HepG2 (cell line): ENCODE measurements at places on chromosomes 11 and 22. TPM values are rescaled to one million over a fixed set of nuclear protein-coding genes. Genes with fewer than 3 reads are reported as not detected.

GRCh38 chr11:63920126-63920938 lies 3.4 kb upstream of the RCOR2 start:
- peak overlapping the region; percentile 59 for H3K4me3 ChIP-seq
- H3K27ac ChIP-seq: peak overlapping the region; percentile 82
- DNase-seq: peak; percentile 60
- H3K27me3 ChIP-seq: peaks cover 4% of the 10 kb centered on the region; the same call in 1 of the 3 replicates
- H3K36me3 ChIP-seq: no peaks in the 10 kb centered on the region
- H3K4me1 ChIP-seq: peaks cover 48% of the 10 kb centered on the region

DNA sequence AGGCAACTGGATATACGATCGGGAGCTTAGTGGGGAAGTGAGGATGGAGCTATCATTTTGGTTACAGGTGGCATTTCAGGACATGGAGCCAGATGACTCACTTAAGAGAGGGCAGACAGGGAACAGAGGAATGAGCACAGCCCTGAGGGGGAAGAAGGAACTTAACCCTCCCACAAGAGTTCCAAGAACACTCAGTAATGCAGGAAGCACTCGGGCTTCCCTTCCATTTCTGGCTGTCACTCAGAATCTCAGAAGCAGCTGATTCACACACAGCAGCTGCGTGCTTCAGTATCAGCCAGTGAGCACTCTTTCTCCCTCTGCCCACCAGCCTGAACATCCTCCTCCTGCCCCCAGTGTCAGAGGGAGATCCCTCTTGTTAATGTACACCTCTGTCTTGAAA lies 34.8 kb downstream of the EFCAB6 start:
- DNase-seq: no peak
- no peaks in the 10 kb centered on the region for H3K36me3 ChIP-seq
- H3K4me1 ChIP-seq: no peaks in the 10 kb centered on the region
- H3K4me3 ChIP-seq: no peak overlapping the region
- no peak overlapping the region for H3K27ac ChIP-seq

GRCh38 chr11:42075180-42075579 lies 615.7 kb upstream of the LRRC4C start:
- no peaks in the 10 kb centered on the region for H3K27me3 ChIP-seq
- H3K4me3 ChIP-seq: no peak overlapping the region
- no peaks in the 10 kb centered on the region for H3K4me1 ChIP-seq

SCGB1C1 gene
- total RNA-seq: not detected in 2 replicates

- H3K4me1 ChIP-seq: no peaks in the 10 kb centered on the region
- H3K36me3 ChIP-seq: no peaks in the 10 kb centered on the region
- DNase-seq: no peak
- H3K4me3 ChIP-seq: no peak overlapping the region
- H3K27ac ChIP-seq: no peak overlapping the region
These were observed 130.8 kb downstream of the CEP164 start for GRCh38 chr11:117458275-117459122.

DNA sequence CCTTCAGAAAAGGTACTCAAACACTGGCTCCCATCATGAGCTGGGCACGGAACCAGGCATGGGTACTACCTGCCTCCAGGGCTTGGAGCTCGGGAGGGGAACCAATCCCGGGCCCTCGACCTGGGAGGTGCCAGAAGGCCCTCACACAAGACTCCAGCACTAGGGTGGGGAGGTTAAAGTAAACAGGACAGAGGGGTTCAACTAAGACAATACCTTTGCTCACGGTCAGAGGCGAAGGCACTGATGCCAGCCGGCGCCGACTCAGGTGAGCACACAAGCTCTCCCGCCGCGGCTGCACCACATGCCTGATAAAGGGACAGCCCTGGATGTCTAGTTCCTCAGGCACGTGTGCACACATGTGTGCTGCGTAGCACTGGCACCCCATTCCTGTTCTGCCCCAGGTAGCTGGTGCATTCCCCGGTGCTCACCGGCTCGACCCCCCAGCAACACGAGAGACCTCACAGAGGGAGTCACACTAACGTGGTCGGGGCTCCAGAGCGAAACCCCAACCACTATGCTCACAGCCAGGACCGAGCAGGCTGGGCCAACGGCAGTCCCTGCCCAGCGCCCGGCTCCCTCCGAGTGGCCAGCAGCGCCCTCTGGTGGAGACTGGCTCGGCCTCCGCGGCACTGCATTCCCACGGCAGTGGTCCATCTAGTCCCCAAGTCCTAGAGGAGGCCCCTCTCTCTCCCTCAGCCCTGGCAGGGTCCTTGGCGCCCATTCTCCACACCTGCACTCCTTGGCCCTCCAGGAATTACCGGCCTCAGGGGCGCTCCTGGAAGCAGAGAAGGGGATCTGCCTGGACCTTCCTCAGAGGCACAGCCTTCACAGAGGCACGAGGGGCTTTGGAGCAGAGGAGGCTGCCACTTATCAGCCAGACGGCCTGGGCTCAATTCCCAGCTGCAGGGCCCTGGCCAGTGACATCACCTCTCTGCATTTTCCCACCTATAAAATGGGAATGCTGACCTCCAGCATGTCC lies 28.8 kb upstream of the MOB2 start:
- no peaks in the 10 kb centered on the region for H3K4me1 ChIP-seq
- no peak overlapping the region for H3K27ac ChIP-seq
- DNase-seq: peak; percentile 23
- H3K4me3 ChIP-seq: no peak overlapping the region
- no peaks in the 10 kb centered on the region for H3K36me3 ChIP-seq

DNA sequence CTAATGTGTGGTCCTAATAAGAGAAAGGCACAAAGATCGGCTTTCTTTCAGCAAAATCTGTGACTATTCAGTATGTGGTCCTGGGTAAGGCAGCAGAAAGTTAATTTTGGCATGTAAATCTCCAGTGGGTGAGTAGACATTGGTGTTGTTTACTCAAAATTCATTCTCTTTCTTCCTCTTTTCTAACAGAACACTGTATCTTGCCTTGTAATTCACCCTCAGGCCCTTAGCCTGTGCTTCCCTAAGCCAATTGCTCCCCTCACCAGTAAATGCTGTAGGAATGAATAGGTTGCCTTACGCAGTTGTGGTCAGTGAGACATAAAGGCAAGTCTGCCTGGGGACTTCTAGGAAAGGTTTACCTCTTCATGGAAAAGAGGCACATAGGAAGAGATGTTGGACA lies 49.9 kb upstream of the PDE3B start:
- DNase-seq: no peak
- H3K27me3 ChIP-seq: no peaks in the 10 kb centered on the region

C11orf97 gene
- total RNA-seq: 0.35 TPM in 1 of 2 replicates, not detected in the other

DNA sequence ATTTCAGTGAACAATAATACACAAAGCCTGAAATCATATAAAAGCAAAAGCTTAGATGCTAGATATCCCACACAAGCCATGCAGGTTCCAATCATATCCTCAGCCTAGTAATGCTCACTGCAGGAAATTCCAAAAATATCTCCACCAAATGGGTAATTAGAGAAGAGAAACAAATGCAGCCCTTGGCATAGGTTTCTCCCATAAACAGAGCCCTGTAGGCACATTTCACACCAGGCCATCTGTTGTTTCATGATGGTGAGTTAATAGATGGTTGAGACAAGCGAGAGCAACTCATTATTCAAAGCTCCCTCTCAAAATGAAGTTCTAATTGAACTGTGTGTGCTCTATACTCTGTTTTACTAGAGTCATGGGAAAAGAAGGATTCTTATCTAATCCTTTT lies 154.6 kb upstream of the TRPC6 start:
- H3K4me1 ChIP-seq: no peaks in the 10 kb centered on the region
- no peak for DNase-seq
- H3K27ac ChIP-seq: no peak overlapping the region

CNTN5 gene
- total RNA-seq: not detected in 2 replicates

GRCh38 chr11:9095421-9095820 lies 4.0 kb upstream of the SCUBE2 start:
- H3K27me3 ChIP-seq: peaks cover 47% of the 10 kb centered on the region
- H3K4me3 ChIP-seq: no peak overlapping the region
- no peaks in the 10 kb centered on the region for H3K4me1 ChIP-seq
- no peak overlapping the region for H3K27ac ChIP-seq
- no peak for DNase-seq
- no peaks in the 10 kb centered on the region for H3K36me3 ChIP-seq

ACTN3 gene
- total RNA-seq: 0.04 TPM in 1 of 2 replicates, not detected in the other

- H3K27ac ChIP-seq: no peak overlapping the region
- H3K27me3 ChIP-seq: peaks cover 4% of the 10 kb centered on the region; the same call in 1 of the 2 replicates
These were observed 368.5 kb upstream of the NARS2 start for GRCh38 chr11:78943154-78943553.

GRCh38 chr11:116217006-116217405 lies 555.8 kb downstream of the BUD13 start:
- H3K4me3 ChIP-seq: no peak overlapping the region
- peak; percentile 34 for DNase-seq
- no peak overlapping the region for H3K27ac ChIP-seq
- H3K36me3 ChIP-seq: no peaks in the 10 kb centered on the region

- no peak overlapping the region for H3K4me3 ChIP-seq
- DNase-seq: no peak
- peaks cover 16% of the 10 kb centered on the region for H3K4me1 ChIP-seq
- H3K27ac ChIP-seq: no peak overlapping the region
- H3K27me3 ChIP-seq: no peaks in the 10 kb centered on the region
These were observed 196.1 kb upstream of the TBCEL start for GRCh38 chr11:120827820-120828219.

- no peak overlapping the region for H3K27ac ChIP-seq
- no peaks in the 10 kb centered on the region for H3K36me3 ChIP-seq
- H3K4me1 ChIP-seq: no peaks in the 10 kb centered on the region
- H3K4me3 ChIP-seq: no peak overlapping the region
These were observed 858.8 kb downstream of the TBC1D22A start for GRCh38 chr22:47621253-47621652.

- peaks cover 1% of the 10 kb centered on the region; the same call in 1 of the 2 replicates for H3K27me3 ChIP-seq
- H3K4me3 ChIP-seq: no peak overlapping the region
- no peak overlapping the region for H3K27ac ChIP-seq
- no peaks in the 10 kb centered on the region for H3K36me3 ChIP-seq
These were observed 42.2 kb upstream of the FBLN1 start for GRCh38 chr22:45460288-45461109.

GRCh38 chr11:117144477-117145392 lies 648 bp downstream of the PAFAH1B2 start:
- DNase-seq: peak; percentile 64
- peak overlapping the region; percentile 62 for H3K27ac ChIP-seq
- H3K27me3 ChIP-seq: no peaks in the 10 kb centered on the region
- peak overlapping the region; percentile 86 for H3K4me3 ChIP-seq

KREMEN1 gene
- total RNA-seq: 10.2 and 13.8 TPM in 2 replicates

APOA4 gene
- 1.8 and 3.8 TPM in 2 replicates for total RNA-seq

- H3K36me3 ChIP-seq: peaks cover 39% of the 10 kb centered on the region
- H3K4me1 ChIP-seq: no peaks in the 10 kb centered on the region
- no peak overlapping the region for H3K4me3 ChIP-seq
- no peak overlapping the region for H3K27ac ChIP-seq
These were observed 195.0 kb downstream of the UVRAG start for GRCh38 chr11:76010051-76010450.

DNA sequence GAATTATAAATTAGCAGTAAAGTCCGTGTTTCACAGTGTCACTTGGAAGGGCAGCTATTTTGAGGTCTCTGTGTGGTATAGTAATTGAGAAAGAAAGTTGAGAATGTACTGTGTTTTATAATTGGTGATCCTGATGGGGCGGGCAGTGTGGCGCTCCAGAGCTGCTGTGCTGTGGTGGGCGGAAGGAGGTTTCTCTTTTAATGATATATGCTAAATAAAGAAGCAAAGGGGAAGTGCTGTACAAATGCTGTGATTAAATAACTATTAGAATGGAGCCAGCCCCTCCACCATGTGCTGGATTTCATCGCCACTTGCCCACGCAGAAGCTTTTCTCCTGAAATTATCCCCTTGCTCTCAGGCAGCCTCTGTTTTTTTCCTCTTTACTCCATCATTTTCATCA lies 24.6 kb downstream of the ATXN10 start:
- H3K4me3 ChIP-seq: no peak overlapping the region
- DNase-seq: no peak
- H3K36me3 ChIP-seq: peaks cover 50% of the 10 kb centered on the region
- H3K27me3 ChIP-seq: no peaks in the 10 kb centered on the region
- H3K4me1 ChIP-seq: peaks cover 8% of the 10 kb centered on the region; the same call in 1 of the 2 replicates
- no peak overlapping the region for H3K27ac ChIP-seq

DNA sequence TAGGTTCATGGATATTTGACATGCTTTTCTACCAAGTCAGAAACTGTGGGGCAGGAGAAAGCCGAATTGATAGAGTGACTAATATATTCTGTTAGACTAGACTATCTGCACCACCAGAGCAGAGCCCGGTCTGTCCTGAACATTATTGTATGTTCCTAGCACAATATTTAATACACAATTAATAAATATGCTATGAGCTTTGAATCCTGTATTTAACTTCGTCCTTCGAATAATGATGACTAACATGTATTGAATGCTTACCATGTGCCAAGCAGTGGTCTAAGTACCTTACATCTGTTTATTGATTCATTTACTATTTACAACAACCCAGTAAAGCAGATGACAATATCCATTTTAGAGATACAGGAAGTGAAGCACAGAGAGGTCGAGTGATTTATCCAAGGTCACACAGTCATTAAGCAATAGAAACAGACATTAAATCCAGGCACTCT lies 44.8 kb upstream of the ANO3 start:
- no peak for DNase-seq
- no peak overlapping the region for H3K27ac ChIP-seq
- no peaks in the 10 kb centered on the region for H3K4me1 ChIP-seq
- no peaks in the 10 kb centered on the region for H3K27me3 ChIP-seq

- no peak overlapping the region for H3K4me3 ChIP-seq
- peak; percentile 12 for DNase-seq
- H3K27me3 ChIP-seq: no peaks in the 10 kb centered on the region
These were observed 100.0 kb upstream of the OR4B1 start for GRCh38 chr11:48116437-48117228.

DNA sequence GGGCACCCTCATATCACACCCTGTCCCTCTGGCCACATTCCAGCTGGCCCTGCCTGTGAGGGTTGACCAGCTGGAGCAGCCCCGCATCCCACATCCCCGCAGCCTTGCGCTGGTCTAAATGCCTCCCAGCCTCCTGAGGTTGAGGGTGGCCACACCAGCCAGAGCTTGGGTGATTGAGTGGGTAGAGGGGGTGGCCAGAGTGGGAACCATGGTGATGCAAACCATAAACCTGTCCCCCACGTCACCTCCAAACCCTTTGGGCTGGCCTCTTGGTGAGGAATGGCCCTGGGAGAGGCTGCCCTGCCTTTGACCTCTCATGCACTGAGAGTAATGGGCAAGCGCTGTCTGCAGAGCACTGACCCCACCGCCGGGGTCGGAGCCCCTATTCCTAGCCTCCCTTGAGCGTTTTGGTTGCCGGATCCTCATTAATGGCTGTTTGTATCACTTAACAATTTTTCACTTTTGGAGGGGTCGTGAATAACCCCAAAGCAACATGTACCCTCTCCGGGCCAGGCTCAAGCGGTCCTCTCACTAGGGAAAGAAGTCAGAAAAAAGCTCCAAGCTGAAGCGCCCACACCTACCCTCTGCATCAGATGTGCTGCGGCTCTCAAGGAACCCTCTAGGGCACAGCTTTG lies 16.0 kb upstream of the KCNQ1OT1 start:
- H3K4me3 ChIP-seq: no peak overlapping the region
- H3K27ac ChIP-seq: no peak overlapping the region
- H3K4me1 ChIP-seq: peaks cover 29% of the 10 kb centered on the region
- H3K36me3 ChIP-seq: no peaks in the 10 kb centered on the region
- H3K27me3 ChIP-seq: peaks cover 97% of the 10 kb centered on the region
- DNase-seq: no peak

ABCC8 gene
- not detected in 2 replicates for total RNA-seq

- no peak overlapping the region for H3K4me3 ChIP-seq
- H3K27me3 ChIP-seq: no peaks in the 10 kb centered on the region
- peaks cover 12% of the 10 kb centered on the region for H3K36me3 ChIP-seq
- no peak for DNase-seq
- H3K4me1 ChIP-seq: peaks cover 38% of the 10 kb centered on the region
- no peak overlapping the region for H3K27ac ChIP-seq
These were observed 32.7 kb downstream of the NARS2 start for GRCh38 chr11:78542007-78542406.
